Right renal cortex interstitium (tissue), 3 donors: ENCODE measurements at places on chromosomes 5 and 9. TPM values are rescaled to one million over a fixed set of nuclear protein-coding genes. Genes with fewer than 3 reads are reported as not detected.

Gene MORN5
- 2.4 TPM for polyA plus RNA-seq

Gene PCDHB6
- 2.2 TPM for polyA plus RNA-seq

Gene ABCA1
- 8.5 TPM for polyA plus RNA-seq

Gene INSL4
- not detected for polyA plus RNA-seq

DNA sequence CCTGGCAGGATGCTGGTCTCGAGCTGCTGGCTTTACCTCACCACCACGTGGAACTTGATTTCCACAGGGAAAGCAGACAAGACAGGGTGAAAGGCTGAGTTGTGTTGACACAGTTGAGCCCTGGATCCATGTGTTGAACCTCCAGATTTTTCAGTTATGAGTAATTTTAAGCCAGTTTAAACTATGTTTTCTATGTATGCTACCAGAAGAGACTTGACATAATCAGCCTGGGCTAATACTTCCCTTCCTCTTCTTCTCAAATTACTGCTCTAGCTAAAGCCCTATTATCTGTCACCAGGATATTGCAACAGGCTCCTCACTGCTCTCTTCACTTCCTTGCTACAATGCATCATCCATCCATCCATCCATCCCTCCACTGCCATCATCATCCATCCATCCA is 12.0 kb upstream of the PHYKPL start:
- no peak for DNase-seq

DNA sequence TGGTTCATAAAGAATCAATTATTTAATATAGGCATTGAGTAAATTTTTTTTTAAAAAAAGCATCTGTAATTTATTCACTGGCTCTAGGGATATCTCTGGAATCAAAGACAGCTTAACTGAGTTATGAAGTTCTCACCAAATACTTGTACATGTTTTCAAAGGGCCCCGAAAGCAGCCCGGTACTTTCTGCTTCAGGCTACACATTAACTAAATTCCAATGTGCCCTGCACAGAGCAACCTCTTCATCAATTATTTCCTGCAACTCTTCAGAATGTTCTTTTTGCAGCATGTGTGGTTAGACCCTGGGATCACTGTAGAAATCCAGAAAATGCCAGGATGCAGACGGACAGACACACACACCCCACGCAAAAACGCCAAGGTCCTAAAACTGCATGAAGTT is 209.0 kb downstream of the EFNA5 start:
- DNase-seq, result no peak

- DNase-seq, result no peak
These were observed 32.1 kb upstream of the TNFSF15 start for GRCh38 chr9:114837923-114838322.

- no peak for DNase-seq
These were observed 7.0 kb upstream of the RASGEF1C start for GRCh38 chr5:180215783-180216630.

DNA sequence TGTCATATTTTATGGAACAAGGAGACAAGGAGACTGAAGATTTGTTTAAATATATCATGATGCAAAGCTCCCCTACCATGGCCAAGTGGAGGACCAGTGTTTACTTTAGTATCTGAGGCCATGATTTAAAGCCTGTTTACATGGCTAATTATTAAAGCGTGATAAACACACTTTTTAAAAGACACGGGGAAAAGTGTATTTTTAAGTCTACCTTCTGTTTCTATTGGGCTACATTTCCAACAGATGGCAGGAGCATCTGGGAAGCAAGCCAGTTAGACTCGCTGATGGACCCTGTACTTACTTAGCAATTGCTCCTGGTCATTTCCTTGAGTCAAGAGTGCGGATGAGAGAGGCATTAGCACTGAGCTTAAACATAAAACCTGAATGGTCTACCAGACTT is 480.3 kb upstream of the SEMA6A start:
- no peak for DNase-seq

- DNase-seq, result no peak
These were observed 90.9 kb downstream of the NFIB start for GRCh38 chr9:14223081-14223480.

Gene PROB1
- 2.0 TPM for polyA plus RNA-seq

DNA sequence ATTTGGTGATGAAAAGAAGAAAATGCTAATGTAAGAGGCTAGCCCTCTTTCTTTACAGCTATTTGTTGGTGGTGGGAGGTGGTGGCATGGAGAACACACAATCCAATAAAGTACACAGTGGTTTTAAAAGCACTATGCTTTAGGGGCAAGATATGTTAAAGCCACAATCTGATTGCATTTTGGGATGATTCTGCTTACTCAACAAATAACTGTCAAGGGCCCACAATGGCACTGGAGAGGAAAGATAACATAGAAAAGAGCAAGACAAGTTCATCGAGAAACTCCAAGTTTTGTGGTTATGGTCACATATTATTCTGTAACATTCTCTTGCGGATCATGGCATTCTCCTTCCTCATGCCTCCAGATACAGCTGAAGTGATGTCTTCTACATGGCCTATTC is 38.8 kb downstream of the OTP start:
- no peak for DNase-seq

- DNase-seq, result no peak
These were observed 33.5 kb downstream of the ELOVL7 start for GRCh38 chr5:60810438-60811085.
